NCI-H526 (cell line): ENCODE measurements at places on chromosomes 6 and 20.
A peak's percentile ranks its signal among the peaks of the same experiment; 100 is the strongest.

DNA sequence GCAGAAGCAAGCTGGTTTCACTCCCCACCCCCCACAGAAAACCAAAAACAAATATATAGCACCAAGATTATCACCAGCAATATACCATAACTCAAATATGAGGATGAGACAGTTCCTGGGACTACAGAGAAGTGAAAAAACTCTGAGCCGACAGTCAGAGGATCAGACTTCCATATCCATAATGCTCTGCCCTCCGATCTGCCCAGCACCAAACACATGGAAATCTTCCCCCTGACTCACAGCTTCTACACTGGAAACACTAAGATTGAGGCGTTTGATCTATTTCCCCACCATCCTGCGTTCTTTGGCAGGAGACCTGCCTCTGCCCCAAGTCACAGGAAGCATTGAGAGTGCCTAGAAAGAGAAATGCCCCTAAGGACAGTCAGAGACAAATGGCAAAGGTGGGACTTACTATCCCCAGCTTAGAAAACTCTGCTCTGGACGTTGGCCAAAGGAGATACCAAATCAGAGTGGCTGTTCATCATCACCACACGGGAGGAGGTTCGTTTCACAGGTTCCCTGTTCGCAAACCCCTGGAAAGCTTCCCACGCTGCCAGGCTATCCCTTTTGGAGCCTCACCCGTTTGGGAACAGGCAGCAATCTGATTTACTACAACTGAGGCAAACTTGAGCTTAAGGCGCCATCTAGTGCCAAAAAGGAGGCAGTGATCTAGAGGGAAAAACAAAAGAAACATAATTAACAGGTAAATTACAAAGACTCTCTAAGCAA, 48.7 kb upstream of the SRSF6 start:
- peak; percentile 78 for DNase-seq

DNA sequence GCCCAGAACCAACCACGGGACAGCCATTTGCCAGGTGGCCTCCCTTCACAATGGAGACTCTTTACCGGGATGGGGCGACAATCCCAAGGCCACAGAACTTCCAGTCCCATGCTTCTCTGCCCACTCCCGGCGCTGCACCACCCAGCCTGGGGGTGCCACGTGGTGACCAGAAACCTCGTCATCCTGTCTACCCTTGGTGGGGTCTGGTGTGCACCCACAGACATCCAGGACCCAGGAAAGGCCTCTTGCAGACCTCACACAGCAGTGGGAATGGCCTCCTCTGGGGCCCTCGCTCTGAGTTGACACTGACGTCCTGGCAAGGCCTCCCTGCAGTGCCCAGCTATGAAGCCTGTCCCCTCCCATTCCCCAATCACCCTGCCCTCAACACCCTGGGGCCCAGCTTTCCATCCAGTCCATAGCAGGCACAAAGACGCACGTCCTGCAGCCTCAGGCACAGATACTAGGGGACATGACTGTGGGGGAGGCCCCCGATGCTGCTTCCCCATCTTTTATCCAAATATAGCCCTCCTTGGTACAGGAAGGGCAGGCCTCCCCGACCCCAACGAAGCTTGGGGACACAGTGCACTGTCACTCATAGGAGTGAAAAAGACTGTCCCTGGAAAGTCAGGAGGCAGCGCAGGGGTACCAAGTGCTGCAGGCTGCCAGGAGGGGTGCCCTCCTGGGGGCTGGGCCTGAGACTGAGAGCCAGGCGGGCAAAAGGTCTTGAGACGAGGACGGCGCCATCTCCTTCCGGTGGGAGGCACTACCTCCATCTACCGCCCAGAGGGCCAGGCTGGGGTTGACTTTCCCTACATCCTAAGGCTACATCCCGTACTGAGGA, 7.2 kb downstream of the CST7 start:
- no peak for DNase-seq

GRCh38 chr20:7758406-7758805, 181.9 kb downstream of the HAO1 start:
- no peak for DNase-seq

- DNase-seq = no peak
Measured at GRCh38 chr6:24960991-24961475, 25.3 kb upstream of the RIPOR2 start.

DNA sequence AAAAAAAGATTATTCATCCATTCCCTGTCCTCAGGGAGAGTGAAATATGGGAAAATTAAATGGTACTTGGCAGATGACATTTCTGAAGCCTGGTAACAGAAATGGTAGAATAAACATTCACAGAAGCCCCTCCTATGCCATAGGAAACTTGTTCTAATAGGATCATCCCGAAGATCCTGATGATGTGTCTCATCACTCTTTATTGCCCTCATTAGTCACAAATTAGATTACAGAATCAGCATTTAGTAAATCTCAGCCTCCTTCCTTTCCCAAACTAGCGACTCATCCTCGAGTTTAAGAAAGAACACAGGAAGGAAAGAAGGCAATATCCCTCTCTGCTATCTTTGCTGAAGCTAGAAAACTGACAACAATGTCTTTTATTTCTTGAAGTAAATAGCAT, 154.4 kb downstream of the TMEM200A start:
- no peak for DNase-seq

GRCh38 chr20:15220009-15220656, 882.7 kb upstream of the FLRT3 start:
- DNase-seq = no peak

- DNase-seq = no peak
Measured at GRCh38 chr6:165653607-165654006, 9.4 kb downstream of the PDE10A start.

- DNase-seq = no peak
Measured at GRCh38 chr20:916825-917224, 691 bp upstream of the ANGPT4 start.

- DNase-seq = no peak
Measured at GRCh38 chr6:131073577-131073976, 10.5 kb upstream of the EPB41L2 start.

- DNase-seq = no peak
Measured at GRCh38 chr6:27268803-27269202, 21.3 kb downstream of the PRSS16 start.

DNA sequence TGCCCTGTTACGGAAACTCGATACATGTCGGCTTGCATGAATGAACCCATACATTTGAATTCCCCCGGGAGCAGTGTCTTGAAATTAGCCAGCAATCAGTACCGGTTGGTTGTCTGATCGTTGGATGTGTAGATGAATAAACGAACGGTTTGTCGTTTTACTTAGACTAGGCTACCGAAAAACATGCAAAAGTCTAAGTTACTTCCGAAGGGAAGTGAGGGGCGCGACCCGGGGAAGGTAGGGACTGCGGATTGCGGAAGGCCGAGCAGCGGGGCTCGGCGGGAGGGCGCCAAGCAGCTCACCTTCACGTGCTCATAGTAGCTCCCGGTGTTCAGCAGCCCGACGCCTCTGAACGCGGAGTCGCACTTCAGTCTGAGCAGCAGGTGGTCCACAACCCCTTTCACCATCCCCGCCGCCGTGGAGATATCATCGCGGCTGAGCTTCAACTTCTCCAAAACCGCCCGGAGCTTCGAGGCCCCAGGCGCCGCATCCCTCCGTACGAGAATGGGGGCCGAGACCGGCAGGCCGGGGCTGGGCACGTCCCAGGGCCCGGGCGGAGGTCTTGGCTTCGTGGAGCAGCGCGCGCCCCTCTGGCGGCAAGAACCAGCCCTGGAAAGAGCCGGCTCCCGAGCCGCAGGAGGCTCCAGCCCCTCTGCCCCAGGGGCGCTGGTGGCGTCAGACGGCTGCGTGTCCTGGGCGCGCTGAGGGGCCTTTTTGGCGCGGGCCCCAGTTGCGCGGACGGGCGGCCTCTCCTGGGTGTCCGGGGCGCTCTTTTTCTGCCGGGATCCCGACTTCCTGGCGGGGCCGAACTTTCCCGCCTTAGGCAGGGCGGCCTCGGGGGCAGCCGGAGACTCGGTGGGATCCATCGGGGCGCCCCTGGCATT, 632 bp downstream of the CGAS start:
- DNase-seq = peak; percentile 82

GRCh38 chr6:4606821-4607704, 169.1 kb upstream of the CDYL start:
- no peak for DNase-seq

- no peak for DNase-seq
Measured at GRCh38 chr20:57537822-57538221, 12.9 kb upstream of the CTCFL start.

- peak; percentile 15 for DNase-seq
Measured at GRCh38 chr20:16028923-16029322, 544.3 kb downstream of the KIF16B start.

DNA sequence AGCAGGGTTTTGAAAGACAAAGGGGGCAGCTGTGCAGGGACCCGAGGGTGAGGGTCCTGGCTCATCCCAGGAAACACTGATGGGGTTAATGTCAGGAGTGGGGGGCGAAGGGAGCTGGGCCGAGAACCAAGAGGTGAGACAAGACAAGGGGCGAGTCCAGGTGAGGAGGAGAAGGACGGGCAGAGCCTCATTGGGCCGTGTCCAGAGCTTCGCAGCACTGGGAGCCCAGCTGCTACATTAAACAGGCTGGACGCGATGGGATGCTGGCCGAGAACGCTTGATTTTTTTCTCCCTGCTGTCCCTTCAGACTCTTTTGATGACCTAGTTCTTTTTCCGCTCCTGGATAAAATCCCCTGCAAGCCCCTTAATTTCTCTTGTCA, 172.8 kb upstream of the SNX9 start:
- DNase-seq = no peak

- DNase-seq = no peak
Measured at GRCh38 chr20:37627060-37627766, 66.6 kb upstream of the CTNNBL1 start.
